ENCODE measurements at places on chromosomes 7 and 10.

DNA sequence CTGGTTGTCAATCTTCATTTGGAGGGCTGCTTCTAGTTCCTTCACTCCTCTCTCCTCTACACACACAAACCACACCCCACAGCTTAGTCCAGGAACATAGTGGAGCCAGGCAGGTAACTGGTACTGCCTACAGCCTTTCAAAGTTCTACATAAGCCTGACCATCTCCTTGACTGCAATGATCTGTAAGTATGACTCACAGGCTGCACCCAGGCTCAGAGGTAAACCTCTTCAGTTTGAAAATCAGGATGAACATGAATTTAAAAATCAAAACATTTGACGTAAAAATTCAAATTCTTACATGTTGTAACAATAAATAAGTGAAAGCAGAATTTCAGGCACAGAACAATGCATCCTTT, 68.7 kb upstream of the C10orf120 start:
- no peak for DNase-seq

- no peak for DNase-seq
Measured at GRCh38 chr7:137940656-137941518, 61.0 kb downstream of the CREB3L2 start.

GRCh38 chr7:118132764-118133163, 51.2 kb upstream of the LSM8 start:
- DNase-seq = no peak

GRCh38 chr10:20863008-20863407, 34.1 kb downstream of the NEBL start:
- DNase-seq = no peak

DNA sequence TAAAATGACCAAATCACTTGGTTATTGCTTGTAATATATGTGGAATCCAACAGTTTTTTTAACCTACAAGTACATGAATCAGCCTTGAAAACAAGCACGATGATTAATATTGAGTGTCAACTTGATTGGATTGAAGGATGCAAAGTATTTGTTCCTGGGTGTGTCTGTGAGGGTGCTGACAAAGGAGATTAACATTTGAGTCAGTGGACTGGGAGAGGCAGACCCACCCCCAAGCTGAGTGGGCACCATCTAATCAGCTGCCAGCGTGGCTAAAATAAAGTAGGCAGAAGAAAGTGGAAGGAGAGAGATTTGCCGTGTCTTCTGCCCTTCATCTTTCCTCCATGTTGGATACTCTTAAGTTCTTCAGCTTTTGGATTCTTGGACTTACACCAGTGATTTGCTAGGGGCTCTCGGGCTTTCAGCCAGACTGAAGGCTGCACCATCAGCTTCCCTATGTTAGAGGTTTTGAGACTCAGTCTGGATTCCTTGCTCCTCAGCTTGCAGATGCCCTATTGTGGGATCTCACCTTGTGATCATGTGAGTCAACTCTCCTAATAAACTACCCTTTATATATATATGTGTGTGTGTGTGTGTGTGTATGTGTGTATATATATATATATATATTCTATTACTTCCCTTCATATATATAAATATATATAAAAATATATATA, 118.4 kb upstream of the WDR11 start:
- DNase-seq = no peak

DNA sequence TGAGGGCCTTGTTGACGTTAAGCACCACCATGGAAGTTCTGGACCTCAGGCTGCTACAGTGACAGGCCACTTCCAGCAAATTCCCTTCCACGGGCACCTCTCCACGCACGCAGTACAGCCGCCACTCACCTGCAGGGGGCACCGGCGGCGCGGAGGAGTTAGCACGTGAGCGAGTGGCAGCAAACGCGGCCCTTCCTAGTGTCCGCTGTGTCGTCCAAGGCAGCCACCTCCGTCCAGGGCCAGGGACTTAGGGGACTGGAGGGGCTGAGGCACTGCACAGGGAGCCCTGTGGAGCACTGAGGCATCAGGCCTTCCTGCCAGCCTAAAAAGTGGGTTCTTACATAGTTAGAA, 164.4 kb downstream of the SVIL start:
- DNase-seq = no peak

Measured in CD4-positive, alpha-beta T cell treated with Interleukin-17A for 4 hours (primary cell).